ENCODE measurements at places on chromosomes 13 and 19.

DNA sequence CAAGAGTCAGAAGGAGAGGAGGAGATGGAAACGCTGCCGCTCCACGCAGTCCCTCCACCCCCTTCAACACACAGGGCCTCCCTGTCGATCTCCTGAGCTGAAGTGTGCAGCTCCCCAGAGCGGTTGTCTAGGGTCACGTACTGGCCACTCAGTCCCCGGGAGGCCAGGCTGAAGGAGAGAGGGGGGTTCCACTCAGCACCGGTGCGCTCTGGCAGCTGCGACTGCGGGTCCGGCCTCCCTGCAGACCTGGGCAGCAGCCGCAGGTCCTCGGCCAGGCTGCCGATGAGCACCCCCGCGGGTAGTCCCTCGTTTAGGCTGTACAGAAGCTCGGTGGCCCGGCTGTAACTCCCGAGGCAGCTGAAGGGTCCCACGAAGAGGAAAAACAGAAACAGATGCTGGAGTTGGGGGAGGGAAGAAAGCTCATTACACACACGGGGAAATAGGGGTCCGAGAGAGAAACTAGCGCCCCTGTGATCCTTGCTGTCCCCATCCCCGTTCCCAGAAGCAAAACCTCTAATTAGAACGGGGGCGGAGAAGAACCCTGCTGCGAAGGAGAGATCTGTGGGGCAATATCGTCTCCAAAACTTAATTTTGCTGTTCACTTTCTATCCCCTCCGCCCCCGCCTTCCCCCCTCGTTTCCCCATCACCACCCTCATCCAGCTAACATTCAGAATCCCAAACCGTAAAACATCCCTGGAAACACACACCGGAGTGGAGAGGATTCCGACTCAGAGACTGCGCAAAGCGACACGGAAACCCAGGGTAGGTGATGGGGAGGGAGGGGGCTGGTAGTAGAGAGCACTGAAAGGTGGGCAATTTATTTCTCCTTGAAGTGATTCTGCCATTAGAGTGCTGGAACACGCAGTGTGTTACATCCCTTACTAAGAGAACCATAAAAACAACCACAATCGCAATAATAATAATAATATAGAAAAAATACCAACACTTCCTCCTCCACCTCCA lies 1.8 kb downstream of the PCDH20 start:
- DNase-seq, result no peak

DNA sequence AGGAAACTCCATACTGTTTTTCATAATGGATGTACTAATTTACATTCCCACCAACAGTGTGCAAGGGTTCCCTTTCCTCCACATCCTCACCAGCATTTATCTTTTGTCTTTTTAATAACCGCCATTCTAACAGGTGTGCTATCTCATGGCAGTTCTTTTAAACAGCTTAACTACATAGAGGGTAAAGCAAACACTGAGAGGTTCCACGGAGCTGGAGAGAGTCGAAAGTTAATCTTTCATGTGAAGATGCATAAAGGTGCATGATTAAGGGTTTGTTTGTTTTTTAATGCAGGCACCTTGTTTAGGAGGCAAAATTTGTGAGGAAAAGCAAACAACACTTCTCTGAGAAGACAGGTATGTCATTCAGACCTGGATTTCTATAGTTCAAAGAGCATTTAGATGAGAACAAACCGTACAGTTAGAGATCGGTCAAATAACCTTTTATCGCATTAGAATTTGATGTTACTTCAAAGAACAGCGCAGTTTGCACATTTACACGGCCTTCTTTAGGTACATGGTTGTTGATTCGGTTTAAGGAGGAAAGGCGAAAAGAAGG lies 193.9 kb downstream of the RBM26 start:
- no peak for DNase-seq

GRCh38 chr13:98173431-98174152 lies 3.5 kb downstream of the RNF113B start:
- peak; percentile 98 for DNase-seq

DNA sequence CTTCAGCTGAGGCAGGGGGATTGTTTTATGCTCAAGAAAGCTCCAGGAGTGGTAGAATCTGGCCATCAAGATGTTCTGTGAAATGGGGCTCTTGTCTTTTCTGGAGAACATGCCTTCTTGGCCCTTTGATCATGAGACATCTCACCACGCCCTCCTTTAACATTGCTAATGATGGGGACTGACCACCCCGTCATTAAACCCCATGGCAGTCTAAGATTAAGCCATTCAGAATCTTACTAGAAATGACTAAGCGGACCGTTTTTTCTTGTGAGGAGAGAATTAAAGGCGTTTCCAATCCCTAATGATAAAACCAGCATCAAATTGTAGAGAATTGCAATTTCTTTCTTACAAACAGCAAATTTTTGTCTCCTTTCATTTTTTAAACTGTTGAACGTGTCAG lies 89.4 kb downstream of the COL4A2 start:
- no peak for DNase-seq

Measured in AG04449 (cell line).